Stimulated activated CD8-positive, alpha-beta memory T cell treated with anti-CD3 and anti-CD28 coated beads, Interleukin-12 subunit alpha, Interleukin-12 subunit beta, amount 100 ng/mL, for 4 hours (primary cell): ENCODE measurements at places on chromosomes 6 and 20.
A peak's percentile ranks its signal among the peaks of the same experiment; 100 is the strongest.

DNA sequence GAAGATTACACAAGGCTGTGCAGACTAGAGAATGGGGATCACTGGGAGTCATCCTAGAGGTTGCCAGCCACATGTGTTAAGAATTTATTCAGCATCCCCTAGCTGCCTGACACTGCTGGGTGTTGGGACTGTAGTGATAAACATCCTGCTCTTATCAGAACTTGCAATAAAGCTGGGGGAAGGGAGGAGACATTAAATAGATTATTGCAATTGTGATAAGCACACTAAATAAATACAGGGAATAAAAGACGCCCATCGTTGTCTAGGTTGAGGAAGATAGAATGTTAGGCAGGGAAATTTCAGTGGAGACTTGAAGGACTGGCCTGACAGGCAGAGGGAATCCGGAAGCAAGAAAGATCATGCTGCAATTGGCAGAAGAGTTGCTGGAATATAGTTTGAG is 33.2 kb upstream of the TRAM2 start:
- no peak for DNase-seq

DNA sequence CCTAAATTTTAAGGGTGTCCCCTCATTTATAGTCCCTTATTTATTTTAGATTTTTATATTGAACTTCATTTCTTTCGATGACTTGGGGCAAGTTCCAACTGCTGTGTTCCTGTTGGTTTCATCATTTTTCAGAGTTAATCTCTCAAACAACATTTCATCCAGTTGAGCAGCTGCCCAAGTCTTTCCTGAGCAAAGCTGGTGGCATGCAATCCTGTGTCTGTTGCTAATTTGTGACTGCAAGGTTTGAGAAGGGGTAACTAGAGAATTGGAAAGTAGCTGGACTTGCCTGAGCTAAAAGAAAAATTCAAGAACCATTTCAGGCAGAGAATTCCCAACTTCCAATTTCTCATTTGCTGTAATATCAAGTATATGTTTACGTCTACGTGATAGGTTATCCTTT is 881.5 kb upstream of the SLC35B3 start:
- no peak for DNase-seq

DNA sequence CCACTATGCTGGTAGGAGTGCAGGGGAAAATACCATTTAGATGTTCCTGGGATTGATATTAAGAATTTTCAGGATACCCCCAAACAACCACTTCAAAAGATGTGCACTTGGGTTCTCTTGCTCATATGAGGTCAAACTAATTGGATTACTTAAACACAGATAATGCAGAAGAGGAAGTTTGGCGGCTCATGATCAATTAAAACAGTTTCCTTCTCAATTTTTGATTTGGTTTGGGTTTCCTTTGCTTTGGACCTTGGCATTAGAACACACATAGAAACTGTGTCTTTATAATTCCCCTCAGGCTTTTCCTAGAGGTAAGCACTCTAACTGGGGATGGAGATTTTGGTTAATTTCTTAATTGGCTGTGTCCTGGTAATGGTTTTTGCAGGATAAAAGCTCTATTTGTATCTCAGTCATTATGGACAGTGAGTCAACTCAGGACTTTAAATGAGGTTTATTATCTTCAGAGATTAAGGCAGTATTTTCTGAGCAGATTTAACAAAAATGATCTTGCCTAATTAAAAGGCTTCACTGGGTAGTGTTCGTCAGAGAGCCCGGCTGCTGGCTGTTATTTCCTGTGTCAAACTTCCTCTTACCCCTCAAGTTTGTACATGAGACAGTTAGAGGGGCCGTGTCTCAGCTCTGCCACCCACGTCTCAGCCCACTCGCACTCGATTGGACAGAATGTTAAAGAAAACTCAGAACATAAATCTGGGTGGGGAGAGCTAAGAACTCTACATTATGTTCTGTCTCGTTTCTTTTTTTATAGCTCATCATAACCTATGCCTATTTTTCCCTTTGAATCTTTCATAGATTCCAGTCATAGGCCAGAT is 50.3 kb upstream of the PREP start:
- peak; percentile 50 for DNase-seq

DNA sequence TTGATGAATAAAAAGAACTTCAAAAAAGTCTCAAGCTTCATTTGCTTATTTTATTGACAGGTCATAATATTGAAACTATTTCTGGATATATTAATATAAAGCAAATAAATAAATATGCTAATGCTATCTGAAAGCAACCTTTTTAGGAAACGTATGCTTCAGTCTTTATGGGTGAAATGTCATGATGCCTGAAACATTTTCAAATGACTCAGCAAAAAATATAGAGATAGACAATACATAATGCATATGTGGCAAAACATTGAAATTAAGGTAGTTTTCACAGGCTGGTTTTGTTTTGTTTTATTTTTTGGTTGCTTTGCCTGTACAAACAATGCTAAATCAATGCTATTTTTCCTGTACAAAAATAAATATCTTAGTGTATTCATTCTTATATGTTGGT is 194.4 kb upstream of the PLCB4 start:
- DNase-seq: no peak

DNA sequence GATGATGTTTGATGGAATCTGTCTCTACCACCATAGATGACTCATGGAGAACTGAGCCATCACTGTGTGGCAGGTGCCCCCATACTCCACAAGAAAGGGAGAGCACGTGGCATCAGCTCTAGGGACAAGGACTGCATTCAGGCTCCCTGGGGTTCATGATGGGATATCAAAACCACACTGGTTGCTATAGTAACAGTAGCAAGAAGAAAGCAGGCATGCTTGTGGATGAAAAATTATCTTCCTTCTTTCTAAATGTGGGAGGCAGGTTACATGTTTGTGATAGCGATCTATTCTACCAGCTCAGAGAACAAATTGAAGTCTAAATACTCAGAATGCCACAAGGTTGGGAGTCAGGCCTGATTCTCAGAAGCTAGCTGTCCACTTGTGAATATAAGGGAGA is 224.2 kb downstream of the ARHGAP18 start:
- no peak for DNase-seq

- DNase-seq: no peak
Observed at GRCh38 chr6:85923013-85923430, 280.3 kb upstream of the SYNCRIP start.

GRCh38 chr6:56796196-56796532 is 153.5 kb upstream of the DST start:
- no peak for DNase-seq
